Activated CD8-positive, alpha-beta memory T cell treated with anti-CD3 and anti-CD28 coated beads, Interleukin-2, amount 50 U/mL, for 4 hours (primary cell): ENCODE measurements at places on chromosomes 2 and 18.

GRCh38 chr2:140422759-140423158 lies 1642.6 kb upstream of the NXPH2 start:
- no peak for DNase-seq

- DNase-seq, result no peak
These were observed 477.5 kb downstream of the SLC4A3 start for GRCh38 chr2:220104871-220105351.

DNA sequence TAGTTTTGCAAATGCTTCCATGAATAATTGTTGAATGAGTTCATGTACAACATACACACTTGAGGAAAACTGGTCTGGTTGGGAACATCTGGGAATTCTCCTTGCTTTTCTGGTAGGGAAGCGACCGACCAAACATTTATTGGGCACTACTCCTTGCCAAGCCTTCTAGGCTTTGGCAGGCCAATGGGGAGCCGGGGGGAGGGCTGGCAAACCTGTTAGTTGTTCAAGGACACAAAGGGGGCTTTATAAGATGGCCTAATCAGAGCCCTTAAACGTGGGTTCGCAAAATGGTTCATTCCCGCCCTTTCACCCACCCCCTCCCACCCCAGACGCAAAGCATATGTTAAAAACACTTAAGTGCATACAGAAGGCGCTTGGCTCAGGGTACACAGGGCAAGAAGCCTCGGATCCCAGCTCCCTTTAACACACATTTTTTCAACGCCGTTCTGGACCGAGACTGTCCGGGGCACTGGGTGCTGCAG lies 844 bp upstream of the VSNL1 start:
- no peak for DNase-seq

GRCh38 chr2:160859096-160859495 lies 301.1 kb upstream of the TANK start:
- DNase-seq, result no peak

DNA sequence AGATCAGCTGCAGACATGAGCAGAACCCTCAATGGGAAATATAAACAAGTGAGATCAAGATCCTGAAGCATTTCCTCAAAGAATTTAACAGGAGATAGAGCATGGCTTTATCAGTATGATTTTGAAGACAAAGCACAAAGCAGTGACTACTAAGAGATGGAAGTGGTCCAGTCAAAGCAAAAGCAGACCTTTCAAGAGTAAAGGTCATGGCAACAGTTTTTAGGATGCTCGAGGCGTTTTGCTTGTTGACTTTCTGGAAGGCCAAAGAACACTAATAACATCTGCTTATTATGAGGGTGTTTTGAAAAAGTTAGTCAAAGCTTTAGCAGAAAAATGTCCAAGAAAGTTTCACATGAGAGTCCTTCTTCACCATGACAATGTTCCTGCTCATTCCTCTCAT lies 128.5 kb downstream of the KCNE4 start:
- DNase-seq, result no peak

DNA sequence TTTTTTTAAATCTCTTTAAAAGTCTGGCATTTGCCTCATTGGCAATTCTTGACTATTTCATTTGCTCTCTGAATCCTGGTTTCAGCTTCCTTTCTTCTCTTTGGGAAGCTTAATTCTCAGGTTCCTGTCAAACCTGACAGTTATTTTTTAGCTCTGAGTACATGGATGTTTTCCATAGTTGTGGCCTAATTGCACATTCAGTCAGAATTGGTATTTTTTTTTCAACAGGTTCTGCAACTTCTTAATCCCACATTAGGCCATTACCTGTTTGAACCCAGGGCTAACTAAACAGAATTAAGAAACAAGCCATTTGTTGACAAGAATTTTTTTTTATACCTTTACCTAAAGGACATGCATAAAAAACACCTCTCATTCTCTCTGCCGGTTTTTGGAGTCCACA lies 338.8 kb downstream of the SETBP1 start:
- no peak for DNase-seq

- no peak for DNase-seq
These were observed 258.0 kb downstream of the DOK6 start for GRCh38 chr18:69658685-69659084.

GRCh38 chr2:157540102-157540501 lies 88.6 kb downstream of the ACVR1C start:
- DNase-seq, result no peak

GRCh38 chr18:49183921-49184320 lies 233.2 kb upstream of the SMAD7 start:
- no peak for DNase-seq

- DNase-seq, result no peak
These were observed 62.5 kb downstream of the BABAM2 start for GRCh38 chr2:27953077-27953476.

DNA sequence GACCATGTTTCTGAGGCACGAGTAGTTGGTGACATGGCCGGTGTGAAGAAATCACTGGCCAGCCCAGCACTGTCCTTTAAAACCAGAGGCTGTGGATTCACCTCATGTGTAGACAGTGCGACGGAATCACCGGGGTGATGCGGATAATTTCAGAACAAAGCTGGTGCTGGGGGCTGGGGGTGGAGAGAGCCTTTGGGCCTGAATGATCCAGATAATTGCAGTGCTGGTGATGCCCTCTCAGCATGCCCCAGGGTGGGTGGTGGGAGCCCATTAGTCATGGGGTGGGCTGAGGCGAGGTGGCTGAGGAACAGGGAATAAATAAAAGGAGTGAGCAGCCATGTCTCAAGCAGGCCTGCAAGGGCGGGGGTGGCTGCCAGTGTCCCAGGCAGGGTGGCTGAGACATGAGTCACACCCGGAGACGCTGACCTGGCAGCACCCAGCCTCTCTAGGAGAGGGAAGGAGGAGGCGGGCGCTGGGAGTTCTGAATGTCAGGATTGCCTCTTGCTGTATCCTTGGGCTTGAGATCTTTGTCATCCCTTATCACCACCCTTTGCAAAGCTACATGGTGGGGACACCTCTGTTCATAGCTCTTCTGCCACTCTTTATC lies 151.1 kb upstream of the MSH6 start:
- no peak for DNase-seq

GRCh38 chr2:69386360-69386759 lies 667 bp downstream of the GFPT1 start:
- no peak for DNase-seq

GRCh38 chr18:68034296-68034695 lies 517.8 kb upstream of the DSEL start:
- DNase-seq, result no peak

GRCh38 chr18:63087421-63088230 lies 231.9 kb downstream of the BCL2 start:
- DNase-seq, result no peak

DNA sequence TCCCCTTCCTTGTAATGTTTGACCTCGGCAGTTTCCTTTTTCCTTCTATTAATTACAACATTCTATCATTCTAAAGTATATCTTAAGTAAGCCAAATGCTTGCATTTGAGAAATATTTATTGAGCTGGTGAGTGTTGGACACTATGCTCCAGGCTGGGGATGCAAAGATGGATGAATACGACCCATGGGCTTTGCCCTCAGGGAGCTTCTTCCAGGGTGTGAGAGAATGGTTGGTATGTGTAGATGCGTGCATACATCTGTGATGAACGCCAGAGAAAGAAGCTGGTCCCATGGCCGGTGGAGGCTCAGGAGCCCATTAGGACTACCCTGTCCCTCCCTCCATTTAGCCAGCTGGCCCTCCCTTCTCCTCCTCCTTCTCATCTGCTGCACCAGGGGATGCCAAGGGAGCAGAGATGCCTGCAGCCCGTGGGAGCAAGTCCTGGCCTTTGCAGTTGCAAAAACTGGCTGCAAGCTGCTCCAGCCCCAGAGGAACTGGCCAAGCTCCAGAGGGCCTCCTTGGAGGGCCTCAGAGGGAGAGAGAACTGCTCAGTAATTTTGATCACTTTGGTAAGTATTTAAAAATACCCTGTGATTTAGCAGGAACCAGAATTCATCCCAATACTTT lies 65.7 kb upstream of the FOSL2 start:
- DNase-seq, result no peak

- no peak for DNase-seq
These were observed 93.9 kb downstream of the EVA1A start for GRCh38 chr2:75466708-75467311.

DNA sequence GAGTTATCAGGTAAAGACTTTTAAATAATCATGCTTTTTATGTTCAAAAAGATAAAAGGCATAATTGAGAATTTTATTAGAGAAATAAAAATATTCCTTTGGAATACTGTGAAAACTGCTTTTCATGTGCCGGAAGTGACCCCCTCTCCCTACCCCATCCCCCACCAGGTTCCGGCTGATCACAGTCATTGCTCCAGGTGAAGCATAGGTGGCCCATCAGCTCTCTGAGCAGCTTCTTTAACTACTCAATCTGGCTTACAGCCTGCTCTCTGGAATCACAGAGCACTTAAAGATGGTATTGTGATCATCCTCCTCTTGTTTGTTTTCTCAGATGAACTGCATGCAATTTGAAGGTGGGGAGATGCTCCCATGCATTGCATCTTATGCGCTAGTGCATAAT lies 257.7 kb downstream of the EN1 start:
- no peak for DNase-seq

DNA sequence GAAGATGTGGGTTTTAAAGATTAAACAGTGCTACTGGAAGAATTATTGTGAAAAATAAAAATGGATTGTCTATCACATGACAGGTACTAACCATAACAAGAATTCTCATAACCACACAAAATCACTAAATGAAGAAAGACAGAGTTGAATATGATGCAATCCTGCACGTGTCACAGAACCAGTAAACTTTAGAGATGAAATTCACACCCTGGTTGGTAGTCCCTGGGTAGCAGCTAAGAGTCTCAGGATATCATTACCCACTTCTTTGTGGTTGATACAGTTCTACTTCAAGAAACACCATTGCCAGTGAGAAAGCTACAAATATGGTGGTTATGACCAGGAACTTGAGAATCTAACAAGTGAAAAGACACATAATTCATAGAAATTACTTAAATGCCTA lies 450.2 kb downstream of the ERBB4 start:
- DNase-seq, result no peak

- DNase-seq, result no peak
These were observed 180.2 kb downstream of the RND3 start for GRCh38 chr2:150307258-150307657.
